GM04504 (cell line): ENCODE measurements at places on chromosomes 1 and 21.

GRCh38 chr21:45283611-45284455, 3.9 kb downstream of the POFUT2 start:
- no peak for DNase-seq

- peak; percentile 17 for DNase-seq
These were observed 174.9 kb downstream of the DPYD start for GRCh38 chr1:97745912-97746311.

GRCh38 chr1:9388335-9389180, 95.9 kb downstream of the SPSB1 start:
- DNase-seq, result no peak

DNA sequence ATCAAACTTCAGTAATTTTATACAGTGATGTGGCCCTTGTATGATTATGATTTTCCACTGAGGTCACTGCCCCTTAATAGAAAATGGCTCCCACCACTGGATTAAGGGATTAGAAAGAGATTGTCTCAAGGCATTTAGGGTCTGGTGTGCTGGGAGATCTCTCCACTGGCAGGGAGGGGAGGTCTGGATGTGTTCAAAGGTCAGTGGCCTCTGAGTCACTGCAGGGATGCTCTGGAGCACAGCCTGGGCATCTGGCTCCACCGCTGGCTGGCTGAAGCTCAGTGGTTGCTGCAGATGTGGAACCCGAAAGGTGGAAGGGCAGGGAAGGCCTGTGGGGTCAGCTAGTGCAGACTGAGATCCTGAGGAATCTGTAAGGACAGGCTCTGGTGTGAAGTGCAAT, 18.3 kb upstream of the CHI3L1 start:
- DNase-seq, result no peak

DNA sequence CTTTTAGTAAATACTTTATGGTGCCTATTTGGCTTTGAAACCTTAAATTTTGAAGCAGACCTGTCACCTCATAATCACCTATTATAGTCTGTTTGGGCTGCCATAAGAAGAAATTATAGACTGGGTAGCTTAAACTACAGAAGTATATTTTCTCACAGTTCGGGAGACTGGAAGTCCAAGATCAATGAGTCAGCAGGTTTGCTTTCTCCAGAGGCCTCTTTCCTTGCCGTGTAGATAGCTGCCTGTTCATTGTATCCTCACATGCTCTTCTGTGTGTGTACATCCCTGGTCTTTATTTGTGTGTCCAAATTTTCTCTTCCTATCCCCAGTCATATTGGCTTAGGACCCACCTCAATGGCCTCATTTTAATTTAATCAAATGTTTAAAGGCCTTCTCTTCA, 518.2 kb downstream of the ADGRL2 start:
- no peak for DNase-seq

GRCh38 chr1:240073097-240073496, 18.6 kb upstream of the FMN2 start:
- DNase-seq, result no peak

DNA sequence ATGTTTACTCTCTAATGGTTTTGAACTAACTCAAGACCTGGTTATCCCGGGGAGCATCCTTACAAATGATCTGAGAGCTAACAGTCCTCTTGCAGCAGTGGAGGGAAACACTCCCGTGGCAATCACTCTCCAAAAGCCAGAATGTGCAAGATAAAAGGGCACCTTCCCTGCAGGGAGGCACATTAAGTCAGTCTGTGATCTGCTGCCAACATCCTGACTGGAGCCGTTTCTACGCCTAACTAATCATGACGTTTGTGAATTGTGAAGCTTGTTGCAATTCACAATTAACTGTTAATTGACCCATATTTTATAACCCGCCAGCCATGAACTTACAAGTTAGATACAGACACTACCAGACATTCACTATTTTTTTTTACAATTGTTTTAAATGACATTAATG, 52.1 kb upstream of the LGALS8 start:
- no peak for DNase-seq

DNA sequence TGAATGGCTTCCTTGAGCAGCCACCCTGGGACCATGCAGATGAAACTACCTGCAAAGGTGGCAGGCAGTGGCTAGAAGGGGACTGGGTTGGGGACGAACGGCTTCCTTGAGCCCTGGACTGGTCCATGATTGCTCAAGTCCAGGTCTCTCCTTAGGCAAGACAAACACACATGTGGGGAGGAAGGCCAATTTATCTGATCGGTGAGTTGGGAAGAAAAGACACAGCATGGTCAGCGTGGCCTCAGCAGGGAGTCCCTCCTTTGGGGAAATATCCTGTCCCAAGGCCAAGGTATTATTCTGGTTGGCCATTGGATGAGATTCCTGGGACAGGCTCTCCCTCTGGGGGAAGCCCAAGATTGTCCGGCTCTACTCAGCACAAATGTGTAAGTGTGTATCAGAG, 116.3 kb upstream of the ERG start:
- DNase-seq, result no peak

DNA sequence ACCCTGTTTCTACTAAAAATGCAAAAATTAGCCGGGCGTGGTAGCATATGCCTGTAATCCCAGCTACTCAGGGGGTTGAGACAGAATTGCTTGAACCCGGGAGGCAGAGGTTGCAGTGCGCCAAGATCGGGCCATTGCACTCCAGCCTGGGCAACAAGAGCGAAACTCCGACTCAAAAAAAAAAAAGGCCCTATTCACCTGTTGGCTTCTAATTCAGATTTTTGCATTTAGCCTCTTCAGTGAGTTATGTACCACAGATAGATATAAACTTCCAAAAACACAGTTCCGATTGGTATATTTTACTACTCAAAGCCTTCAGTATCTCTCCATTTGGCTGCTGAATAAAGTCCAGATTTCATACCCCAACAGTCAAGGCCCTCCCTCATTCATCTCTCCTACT, 42.7 kb downstream of the POU2F1 start:
- no peak for DNase-seq

- peak; percentile 72 for DNase-seq
These were observed 8.0 kb upstream of the B4GALT3 start for GRCh38 chr1:161185282-161185682.

GRCh38 chr1:216805953-216806352, 82.7 kb upstream of the ESRRG start:
- DNase-seq, result no peak

DNA sequence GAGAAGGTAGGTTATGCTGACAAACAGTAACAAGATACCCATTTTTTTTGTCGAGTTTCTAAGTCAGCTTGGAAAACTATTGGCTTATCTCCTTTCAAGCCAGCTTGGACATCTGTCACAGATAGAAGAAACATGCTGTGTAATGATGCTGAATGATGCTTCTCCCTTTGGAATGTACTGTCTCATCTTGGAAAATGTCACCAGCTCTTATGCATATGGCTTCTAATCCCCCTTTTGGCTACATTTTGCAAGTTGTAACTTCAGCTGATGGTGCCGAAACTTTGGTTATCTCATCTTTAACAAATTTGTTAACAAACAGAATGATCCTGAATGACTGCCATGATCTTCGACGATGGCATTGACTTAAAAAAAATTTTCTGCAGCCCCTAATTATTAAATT, 68.8 kb upstream of the ST6GALNAC3 start:
- DNase-seq, result no peak

- no peak for DNase-seq
These were observed 11.2 kb downstream of the PDZK1IP1 start for GRCh38 chr1:47178654-47179016.

DNA sequence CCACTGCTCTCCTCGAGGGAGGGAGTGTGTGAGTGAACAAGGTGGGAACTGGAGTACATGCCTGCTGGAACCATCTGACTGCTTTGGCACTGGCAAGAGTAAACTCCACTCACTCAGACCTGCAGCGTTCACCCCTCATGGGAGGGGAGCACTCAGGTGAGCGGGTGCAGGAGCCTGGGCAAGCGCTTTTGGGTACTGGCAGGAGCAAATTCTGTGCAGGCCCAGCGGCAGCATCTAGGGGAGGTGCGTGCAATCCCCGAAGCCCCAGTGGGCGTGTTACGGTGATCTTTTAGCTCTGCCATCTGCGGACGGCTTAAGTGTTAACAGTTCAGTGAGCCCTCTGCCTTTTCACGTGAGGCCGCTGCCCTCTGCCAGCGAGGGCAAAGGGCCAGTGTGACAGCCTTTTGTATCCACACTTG, 127.4 kb downstream of the PATJ start:
- no peak for DNase-seq

GRCh38 chr21:44445145-44445812, 10.0 kb upstream of the LRRC3 start:
- DNase-seq, result no peak

GRCh38 chr1:15095496-15095875, 58.1 kb upstream of the TMEM51 start:
- DNase-seq, result no peak

- DNase-seq, result no peak
These were observed 1.9 kb downstream of the ETNK2 start for GRCh38 chr1:204149635-204150565.

DNA sequence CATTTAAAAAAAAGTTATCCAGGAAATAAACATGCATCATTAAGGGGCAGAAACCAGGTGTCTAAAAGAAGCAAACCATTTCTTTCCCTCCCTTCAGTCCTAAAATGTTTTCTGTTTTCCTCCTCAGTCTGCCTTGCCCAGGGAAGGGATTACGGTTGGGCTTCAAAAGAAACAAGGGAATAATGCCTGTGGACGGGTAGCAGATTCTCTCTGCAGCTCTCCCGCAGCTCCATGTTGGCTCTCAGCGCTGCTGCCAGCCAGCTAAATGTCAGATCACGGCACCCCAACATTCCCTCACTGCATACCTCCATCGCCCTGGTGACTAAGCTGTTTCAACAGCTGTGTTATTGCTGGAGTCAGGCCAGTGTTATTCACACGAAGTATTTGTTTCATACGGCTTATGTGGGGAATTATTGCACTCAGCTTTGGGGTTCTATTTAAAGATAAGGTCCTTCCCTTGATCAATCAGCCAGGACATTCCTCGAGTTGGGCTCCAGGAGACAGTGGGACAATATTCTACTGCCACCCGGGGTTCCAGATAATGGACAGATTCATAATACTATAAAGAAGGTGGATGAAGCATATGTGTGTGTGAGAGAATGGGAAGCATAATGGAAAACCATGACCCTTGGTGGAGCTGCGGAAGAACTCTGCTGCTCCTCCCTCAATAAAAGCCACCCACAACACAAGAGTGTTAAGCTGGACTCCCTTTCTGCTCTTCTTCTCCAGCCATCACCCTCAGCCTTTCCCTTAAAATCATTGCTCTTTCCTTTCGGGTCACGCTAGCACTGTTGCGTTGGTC, 58.2 kb downstream of the WLS start:
- peak; percentile 74 for DNase-seq

DNA sequence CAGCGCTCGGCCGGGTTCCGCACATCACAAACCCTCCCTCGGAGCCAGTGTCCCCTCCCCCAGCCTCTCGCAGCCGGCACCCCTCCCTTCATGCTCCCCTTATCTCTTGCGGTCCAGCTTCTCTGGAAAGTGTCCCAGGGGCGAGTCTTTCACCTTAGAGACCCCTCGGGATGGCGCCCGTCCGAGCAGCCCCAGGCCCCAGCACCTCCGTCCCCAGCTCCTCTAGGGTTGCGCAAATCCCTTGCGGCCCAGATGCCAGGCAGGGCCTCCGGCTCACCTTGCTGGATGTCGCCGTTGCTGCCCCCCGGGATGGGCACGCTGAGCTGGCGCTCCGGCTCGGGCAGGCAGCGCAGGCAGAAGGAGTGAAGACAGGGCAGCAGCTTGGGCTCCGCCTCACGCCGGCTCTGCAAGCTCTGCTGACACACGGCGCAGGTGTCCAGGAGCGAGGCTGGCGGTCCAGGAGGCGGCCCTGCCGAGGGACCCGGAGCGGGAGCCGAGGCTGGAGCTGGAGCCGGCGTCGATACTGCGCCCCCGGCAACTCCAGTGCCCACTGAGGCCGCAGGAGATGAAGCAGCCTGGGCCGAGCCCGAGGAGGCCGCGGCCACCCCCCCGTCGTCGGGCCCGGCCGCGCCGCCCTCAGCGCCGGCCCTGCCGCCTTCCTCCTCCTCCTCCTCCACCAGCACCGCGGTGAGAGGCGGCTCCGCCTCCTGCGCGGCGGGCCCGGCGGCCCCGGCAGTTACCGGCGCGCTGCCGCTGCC, 550 bp downstream of the TRIM33 start:
- DNase-seq, result no peak

DNA sequence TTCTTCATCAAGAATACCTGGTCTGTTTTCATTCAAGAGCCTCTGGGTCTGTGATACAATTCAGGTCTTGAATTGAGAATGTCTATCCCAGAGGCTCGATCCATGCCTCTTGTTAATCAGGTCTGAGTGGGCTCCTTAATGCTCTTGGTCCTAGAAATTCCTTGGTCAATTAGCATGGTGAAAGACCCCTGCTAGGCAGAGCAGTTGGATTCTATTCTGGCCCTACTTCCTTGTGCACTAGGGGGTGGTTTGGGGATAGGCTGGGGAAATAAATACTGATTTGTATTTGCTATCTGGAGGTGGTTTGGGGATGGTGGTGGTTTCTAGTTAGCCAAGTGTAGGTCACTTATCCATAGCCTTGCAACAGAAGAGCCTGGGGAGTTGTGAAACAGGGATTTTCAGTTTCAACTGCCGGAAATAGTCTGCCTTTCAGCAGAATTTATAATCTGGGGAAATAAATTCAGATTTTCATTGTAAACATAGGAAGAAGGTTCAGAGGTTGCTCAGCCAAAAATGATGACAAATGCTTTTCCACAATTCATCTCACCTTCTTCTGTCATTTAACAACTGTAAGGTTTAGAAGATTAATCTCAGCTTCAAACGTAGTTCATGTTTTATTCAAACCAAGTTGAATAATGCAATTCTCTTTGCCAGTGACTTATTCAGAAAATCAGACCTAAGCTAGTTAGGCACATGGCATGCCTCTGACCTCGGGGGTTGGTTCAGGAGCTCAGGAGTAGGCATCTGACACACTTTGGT, 22.2 kb upstream of the SCAF4 start:
- DNase-seq, result no peak

GRCh38 chr1:7331926-7332535, 439.1 kb upstream of the VAMP3 start:
- no peak for DNase-seq

DNA sequence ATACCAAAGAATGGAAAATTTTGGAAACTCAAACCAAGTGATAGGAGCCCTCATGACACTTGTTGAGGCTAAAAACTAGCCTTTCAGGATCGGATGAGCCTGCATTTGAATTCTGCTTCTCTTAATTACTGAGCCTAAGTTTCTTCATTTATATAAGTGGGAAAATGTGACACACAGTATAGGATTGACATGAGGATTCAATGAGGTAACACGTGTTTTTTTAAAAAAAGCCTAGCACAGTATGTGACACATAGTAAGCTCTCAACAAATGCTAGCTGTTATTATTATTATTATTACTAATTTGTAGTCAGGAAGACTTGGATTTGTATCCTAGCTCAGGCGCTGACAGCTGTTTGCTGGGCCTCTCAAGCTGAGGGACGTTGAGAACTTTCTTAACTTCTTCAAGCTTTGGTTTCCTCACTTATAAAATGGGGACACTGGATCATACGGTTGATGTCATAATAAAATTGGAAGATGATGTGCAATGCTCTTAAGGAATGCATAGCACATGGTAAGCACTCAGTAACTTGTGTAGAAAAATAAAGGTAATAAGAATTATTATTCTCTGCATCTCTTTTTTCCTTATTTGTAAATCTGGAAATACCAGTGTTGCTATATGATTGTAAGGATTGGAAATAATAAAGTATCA, 55.4 kb upstream of the JUN start:
- DNase-seq, result no peak

GRCh38 chr1:166185526-166185925, 18.7 kb upstream of the FAM78B start:
- no peak for DNase-seq
